ENCODE measurements at places on chromosomes 16 and 17.
A peak's percentile ranks its signal among the peaks of the same experiment; 100 is the strongest.

- DNase-seq: peak; percentile 98
Observed at GRCh38 chr17:45282683-45283644, 21.1 kb upstream of the SPATA32 start.

DNA sequence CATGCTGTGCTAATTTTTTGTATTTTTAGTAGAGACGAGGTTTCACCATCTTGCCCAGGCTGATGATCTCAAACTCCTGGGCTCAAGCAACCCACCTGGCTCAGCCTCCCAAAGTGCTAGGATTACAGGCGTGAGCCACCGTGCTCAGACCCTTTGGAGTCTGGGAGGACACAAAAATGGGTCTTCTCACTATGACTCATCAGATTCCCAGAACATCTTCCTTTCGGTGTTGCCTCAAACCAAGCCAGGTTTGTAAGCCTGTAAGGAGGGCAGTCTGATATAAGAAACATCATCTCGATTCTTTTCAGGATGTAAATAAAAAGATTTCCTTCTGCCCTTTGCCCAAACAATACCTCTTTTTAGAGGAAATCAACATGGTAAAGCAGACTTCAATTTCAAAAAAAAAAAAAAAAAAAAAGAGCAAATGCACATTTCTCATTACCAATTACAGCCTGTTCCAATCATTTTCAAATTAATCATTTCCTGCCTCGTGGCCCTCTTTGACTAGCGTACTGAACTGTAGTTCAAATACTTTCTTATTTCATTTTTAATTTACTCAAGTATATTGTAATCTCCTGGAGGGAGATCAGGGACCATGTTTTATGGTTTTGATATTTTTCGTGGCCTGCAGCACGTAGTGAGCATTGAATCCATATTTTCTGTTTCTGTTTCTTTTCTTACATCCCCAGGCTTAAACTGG, 409.6 kb downstream of the GRIN2A start:
- DNase-seq: no peak

GRCh38 chr16:1458977-1459341, 14.6 kb upstream of the CCDC154 start:
- no peak for DNase-seq

GRCh38 chr16:67529582-67530012, 968 bp downstream of the RIPOR1 start:
- DNase-seq: no peak

DNA sequence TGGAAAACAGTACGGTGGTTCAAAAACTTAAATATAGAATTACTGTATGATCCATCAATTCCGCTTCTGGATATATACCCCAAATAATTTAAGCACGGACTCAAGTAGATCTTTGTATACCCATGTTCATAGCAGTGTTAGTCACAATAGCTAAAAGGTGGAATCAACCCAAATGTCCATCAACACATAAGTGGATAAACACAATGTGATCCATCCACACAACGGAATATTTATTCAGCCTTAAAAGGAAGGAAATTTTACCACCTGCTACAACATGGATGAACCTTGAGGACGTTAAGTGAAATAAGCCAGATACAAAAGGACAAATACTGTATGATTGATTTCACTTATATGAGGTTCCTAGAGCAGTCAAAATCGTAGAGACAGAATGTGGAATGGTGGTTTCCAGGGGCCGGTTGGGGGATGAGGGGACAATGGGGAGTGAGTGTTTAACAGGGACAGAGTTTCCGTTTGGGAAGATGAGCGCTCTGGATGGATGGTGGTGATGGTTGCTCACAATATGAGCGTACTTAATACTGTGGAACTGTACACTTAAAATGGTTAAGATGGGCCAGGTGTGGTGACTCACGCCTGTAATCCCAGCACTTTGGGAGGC, 5.4 kb upstream of the RNF222 start:
- DNase-seq: no peak

DNA sequence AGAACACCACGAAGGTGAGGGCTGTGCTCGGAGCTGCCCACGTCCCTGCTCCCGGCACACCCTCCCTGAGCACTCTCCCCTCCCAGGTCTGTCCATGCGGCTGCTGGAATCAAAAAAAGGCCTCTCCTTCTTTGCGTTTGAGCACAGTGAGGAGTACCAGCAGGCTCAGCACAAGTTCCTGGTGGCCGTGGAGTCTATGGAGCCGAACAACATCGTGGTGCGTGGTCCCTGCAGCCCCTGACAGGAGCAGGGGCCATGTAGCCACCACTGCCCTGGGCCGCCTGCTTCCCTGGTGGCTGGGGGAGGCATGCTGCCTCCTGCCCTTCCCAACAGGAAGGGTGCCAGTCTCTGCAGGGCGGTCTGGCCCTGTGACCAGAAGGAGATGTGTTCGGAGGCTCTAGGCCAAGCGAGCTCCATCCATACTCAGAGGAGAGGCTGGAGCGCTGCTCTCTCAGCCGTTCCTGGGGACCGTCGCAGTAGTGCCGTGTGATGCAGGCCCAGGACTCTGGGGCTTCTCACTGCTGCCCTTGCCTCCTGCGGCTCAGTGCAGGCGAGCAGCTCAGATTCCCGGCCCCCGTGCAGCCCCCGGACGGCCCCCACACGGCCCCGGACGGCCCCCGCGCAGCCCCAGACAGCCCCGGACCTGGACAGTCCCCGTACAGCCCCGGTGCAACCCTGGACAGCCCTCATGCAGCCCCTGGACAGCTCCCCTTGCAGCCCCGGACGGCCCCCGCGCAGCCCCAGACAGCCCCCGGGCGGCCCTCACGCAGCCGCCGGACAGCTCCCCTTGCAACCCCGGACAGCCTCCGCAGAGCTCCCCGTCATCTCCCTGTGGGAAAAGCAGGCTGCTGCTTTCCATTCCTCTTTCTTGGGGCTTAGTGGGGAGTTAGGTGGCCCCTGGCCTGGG, 20.5 kb downstream of the TCF25 start:
- no peak for DNase-seq

GRCh38 chr17:57852955-57853328, 3.1 kb upstream of the MRPS23 start:
- no peak for DNase-seq

- no peak for DNase-seq
Observed at GRCh38 chr16:80060470-80060869, 459.9 kb upstream of the MAF start.

DNA sequence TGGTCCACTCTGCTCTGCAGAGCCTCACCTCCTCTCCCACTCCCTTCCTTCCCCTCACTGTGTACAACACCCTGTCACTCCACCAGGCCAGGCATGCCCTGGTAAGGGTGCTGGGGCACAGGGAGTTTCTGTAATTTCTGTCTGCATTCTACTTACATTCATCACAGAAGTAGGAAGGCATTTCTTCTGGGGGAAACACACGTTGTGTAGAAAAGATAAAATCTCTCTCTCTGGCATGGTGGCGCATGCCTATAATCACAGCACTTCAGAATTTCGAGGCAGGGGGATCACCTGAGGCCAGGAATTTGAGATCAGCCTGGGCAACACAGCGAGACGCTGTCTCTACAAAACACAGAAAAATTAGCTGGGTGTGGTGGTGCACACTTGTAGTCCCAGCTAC, 27.0 kb downstream of the WNT3 start:
- no peak for DNase-seq

DNA sequence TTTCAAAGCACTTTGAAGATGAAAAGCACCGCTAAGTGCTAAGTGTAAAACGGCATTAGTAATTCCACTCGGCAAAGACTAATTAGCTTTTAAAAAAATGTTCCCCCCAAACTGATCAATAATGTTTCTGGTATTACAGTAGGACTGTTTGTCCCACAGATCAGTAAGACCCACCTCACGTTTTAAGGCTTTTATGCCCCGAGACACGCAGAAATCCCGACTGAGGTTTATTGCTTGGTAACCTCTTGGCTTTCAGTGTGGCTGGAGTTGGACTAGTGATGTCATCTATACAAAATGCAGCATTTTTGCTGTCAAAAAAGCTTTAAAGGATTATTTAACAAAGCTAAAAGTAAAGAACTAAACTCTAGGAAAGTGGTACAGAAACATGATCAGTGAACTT, 414.6 kb upstream of the PSMD7 start:
- no peak for DNase-seq

- no peak for DNase-seq
Observed at GRCh38 chr17:61160204-61160603, 239.4 kb upstream of the TBX2 start.

GRCh38 chr16:52545898-52546266, 1.1 kb downstream of the TOX3 start:
- DNase-seq: no peak

DNA sequence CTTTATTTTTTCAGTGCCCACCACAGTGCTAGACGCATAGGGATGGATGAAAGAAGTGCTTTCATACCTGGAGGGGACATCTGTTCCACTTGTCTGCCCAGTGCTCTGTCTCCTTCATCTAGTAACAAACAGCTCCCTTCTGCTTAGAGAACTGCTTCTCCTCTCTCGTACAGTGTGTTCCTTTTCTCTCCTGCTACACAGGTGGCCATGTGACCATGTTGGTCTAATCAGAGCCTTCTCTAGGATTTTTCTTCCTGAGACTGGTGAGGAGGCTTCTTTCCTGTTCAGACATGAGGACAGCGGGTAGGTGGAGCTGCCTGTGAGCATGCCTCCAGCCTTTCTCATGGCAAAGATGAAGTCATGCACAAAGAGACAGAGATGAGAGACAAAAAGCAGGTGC, 182.7 kb downstream of the TMEM132E start:
- DNase-seq: no peak

DNA sequence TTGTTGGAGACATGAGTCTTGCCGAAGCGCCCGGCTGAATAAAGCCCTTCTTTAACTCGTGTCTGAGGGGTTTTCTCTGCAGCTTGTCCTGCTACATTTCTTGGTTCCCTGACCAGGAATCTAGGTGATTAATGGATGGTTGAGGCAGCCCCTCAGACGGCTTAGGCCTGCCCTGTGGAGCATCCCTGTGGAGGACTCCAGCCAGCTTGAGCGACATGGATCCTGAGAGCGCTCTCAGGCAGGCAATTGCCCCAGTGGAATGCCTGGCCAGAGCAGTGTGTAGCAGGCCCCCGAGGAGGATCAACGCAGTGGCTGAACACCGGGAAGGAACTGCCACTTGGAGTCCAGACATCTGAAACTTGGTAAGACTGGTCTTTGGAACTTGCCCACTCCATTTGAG, 17.3 kb upstream of the ENDOV start:
- no peak for DNase-seq

DNA sequence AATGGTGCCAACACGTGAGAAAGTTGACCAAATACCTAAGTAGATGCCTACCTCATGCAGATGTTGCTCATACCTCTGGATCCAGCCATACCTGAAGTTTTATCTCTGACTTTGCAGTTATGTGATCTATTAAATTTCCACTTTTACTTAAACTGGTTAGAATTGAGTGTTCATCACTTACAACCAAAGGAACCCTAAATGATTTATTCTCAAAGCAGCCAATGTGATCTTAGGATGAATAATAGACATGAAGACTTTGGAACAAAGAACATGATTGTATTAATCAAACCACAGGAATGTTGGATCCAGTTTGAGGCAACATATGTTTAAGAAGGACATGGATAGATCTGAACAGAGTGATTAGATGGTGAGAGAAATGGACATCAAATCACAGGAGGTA, 68.7 kb downstream of the IRX6 start:
- no peak for DNase-seq

DNA sequence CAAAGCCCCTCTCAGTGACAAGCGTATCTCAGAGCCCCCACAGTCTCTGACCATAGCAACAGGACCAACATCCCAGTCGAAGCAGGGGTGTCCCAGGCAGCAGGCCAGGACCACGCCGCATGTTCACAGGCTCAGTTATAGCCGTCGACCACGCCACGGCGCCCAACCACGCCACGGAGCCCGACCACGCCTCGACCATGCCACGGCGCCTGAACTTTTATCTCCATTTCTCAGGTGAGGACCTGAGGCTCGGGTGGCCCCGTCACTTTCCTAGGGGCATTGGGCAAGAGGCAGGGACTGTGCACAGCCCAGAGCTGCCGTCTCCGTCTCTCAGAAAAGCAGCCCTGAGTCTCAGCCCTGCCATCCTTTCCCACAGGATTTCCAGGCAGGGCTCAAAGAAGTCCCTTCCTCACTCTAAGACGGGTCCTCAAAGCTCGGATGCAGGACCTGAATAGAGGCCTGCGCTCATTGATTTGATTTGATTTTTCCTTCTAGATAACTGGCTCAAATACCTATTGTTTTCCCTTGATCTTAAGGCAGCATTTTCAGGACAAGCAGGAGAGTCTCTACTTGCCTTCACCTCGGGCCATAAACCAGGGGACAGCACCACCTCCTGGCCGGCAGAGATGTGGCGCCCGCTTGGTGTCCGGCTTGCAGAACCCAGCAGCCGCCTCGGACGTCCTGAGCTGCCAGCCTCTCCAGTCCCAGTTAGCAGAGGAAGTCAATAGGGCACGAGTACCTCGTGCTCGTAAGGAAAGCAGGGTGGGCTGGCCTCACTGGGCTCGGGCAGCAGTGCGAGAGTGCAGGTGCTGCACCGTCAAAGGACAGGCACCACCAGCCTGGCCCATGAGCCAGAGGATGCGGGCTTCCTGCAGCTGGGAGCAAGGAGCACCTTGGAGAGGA, 38.8 kb downstream of the C16orf95 start:
- DNase-seq: peak; percentile 92

DNA sequence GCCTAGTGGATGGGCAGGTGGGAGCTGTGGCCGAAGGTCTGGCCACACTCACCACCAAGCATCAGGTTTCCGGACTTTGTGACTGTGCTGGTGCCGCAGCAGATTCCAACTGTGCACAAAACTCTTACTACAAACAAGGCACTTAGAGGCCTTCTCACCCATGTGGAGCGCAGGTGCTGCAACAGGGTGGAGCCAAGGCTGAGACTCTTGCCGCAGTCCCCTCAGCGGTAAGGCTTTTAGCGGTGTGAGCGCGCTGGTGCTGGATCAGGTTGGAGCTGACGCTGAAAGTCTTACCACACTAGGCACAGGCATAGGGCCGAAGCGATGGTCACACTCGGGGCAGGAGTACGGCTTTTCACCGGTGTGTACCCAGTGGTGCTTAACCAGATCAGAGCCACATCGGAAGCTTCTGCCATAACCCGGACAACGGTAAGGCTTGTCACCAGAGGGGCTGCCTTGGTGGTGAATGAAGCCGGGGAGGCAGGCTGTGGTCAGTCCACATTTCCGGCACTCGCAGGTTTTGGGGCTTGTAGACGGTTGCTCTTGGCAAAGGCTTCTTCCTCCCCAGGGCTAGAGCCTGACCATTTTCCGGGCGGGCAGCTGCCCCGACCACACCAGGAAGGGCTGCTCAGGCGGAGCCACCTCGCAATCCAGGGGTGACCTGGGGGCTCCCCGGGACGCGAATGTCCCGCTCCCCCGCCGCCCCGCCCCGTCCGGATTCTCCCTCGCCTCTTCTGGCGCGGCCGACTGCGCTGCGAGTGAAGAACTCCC, 1.0 kb upstream of the ARMC5 start:
- peak; percentile 67 for DNase-seq

DNA sequence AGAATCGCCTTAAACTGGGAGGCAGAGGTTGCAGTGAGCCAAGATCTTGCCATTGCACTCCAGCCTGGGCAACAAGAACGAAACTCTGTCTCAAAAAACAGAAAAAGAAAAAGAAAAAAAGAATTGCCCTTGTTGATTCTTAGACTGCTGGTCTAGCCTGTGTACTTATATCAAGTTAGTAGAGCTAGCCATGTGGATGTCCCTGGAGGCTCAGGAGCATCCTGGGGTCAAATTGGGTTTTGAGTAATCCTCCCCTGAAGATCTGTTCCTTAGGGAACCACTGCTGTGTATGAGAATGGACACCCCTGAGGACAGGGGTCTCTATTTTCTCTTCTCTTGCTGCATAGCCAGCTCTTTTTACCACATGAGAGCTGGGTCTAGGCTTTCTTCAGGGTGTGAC, 21.5 kb downstream of the SLC7A6OS start:
- DNase-seq: no peak

GRCh38 chr17:4005296-4006164, 41.3 kb upstream of the ATP2A3 start:
- DNase-seq: no peak

GRCh38 chr16:4407543-4408322, 8.7 kb downstream of the CORO7 start:
- no peak for DNase-seq

Measured in choroid plexus epithelial cell (primary cell).